ENCODE measurements at places on chromosomes 7 and 10.

GRCh38 chr10:99431190-99431760, 851 bp upstream of the GOT1 start:
- peak; percentile 6 for DNase-seq

DNA sequence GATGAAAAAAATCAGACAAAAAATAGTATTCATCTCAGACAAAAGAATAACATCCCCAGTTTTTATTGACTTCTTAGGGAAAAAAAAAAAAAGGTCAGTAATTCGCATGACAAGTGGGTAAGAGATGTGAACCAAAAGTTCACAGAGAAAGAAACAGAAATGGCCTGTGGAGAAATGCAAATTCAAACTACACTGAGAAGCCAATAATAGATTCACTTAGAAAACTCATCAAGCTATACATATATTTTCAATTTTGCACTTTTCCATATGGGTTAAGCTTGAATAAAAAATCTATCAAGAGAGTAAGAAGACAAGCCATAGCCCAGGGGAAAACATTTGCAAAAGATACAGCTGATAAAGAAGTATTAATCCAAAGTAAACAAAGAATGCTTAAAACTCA, 28.0 kb downstream of the HERC4 start:
- no peak for DNase-seq

- DNase-seq, result no peak
Measured at GRCh38 chr10:12221323-12222298, 25.6 kb downstream of the CDC123 start.

DNA sequence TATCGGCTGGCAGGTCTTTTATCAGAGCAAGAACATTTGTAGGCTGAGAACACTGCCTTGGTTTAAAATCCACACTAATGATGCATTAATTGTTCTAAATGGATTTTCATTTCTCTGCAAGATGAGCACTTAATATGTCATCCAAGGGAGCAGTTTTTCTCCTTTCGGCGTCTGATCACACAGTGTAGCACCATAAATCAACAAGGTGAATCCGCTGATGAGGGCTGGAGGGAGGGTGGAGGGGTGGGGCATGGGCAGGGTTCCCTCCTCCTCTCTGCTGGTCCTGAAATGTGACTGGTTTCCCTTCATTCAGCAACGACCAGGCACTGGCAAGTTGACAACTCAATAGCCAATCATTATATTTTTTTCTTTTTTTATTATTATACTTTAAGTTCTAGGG, 45.6 kb downstream of the ADAM12 start:
- DNase-seq, result no peak

DNA sequence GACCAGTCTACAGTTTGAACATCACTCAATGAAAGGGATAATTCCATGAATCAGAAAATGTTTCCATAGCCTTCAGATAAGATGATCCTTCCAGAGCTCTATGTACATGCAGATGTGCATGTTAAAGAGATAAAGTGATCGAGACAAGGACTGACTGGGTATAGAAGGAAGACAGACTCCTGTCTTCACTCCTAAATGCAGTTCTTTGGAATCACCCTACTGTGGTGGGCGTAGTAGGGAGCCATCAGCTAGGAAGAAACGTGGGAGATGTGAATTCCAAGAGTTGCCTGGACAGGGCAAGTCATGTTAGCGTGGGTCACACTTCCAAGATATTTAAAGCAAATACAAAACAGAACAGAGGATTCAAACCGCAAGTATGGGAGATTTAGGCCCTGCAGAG, 23.9 kb downstream of the LOXL4 start:
- DNase-seq, result no peak

DNA sequence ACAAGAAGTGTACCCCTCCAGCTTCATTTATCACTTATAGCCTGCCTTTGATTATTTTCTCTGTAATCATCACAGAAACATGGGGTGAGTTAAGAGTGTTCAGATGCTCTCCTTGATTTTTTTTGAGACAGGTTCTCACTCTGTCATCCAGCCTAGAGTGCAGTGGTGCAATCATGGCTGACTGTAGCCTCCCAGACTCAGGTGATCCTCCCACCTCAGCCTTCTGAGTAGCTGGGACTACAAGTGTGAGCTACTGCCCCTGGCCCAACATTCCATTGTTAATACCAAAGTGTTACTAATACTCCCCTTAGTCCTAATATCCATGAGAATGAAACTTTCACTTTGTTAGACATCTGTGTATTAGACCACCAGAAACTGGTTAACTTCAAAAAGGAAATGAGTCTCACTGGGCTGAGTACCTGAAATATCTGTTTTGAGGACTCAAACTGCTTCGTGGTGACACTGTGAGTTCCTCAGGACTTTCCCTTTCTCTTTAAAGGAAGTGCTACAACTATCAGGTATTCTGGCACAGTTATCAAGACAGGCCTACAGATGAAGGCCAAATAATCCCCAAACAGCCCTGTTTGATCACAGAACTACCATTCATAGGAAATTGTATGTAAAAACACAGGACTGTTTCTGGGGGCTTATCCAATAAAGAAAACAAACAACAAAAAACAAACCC, 20.5 kb upstream of the CFAP70 start:
- no peak for DNase-seq

DNA sequence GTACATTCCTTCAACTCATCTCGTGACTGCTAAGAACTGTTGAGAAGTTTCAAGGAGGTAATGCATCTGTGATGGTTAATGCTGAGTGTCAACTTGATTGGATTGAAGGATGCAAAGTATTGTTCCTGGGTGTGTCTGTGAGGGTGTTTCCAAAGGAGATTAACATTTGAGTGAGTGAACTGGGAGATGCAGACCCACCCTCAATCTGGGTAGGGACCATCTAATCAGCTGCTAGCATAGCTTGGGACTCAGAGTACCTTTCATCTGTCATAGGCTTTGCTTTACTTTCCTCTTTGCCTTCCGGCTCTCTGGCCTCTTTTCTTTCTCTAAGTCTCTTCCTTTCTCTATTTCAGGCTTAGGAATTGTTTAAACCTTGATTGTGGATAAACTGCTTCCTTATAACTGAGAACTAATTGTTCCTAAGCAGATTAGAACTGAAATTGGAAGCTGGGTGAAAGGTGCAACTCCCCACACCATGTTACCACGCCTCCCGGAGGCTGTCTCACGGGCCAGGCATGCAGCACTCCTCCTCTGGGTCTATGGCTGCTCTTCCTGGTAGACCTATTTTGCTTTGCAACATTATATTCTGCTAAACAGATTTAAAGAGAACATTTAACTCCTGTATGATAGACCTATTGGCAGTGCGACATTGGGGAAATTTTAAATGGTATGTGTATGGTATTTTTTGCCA, 298.2 kb downstream of the CCSER2 start:
- DNase-seq, result no peak

DNA sequence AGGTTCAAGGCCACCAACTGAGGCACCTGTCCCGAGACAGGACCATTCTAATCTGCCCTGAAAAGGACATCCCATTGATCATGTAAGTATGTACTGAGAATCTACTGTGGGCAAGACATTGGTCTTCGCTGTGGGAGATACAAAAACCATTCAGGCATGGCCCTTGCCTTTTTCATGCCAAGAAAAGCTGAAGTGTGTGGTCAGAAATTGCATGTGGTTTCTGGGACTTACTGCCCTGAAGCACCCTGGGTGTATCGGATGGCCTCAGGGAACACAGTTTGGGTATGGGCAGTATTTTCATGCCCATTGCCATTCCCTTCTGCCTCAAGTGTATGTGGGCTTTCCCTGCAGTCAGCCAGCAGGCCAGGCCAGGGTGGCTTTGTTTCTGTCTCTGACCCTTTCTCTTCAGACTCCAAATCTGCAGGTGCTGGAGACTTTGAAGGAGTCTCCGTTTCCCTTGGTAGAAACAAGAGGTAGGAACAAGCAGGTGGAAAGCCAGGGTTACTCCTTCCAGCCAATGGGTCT, 285.7 kb downstream of the ZEB1 start:
- no peak for DNase-seq

DNA sequence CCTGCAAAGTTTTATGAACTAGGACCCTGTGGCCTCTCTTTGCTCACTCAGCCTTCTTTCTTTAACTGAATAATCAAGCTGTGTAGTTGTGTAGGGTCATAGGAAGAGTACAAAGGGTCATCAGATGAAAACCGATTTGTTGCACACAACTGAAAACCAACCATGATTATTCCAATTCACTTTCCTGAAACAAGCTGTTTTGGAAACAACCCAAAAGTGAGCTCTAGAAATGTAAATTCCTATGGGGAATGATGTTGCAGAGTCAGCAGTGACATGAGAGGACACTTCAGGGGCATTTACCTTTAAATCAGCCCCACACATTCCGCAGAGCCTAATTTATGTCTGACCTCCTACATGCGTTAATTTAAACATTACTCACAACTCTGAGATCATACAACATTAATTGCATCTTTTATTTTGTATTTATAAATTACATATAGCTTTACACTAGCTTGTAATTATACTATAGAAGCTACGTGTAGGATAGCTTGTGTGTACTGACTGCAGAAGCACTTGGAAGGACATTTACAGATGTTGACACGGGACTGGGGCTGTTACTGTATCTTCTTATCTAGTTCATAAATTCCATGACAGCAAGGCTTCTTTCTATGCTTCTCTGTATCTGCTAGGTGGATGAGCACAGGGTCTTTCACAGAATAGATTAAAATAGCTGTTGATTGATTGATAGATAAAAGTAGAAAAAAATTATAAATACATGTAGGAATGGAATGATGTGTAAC, 139.9 kb upstream of the AKR1E2 start:
- DNase-seq, result no peak

- DNase-seq, result no peak
Measured at GRCh38 chr10:131866673-131867072, 34.1 kb upstream of the PPP2R2D start.

DNA sequence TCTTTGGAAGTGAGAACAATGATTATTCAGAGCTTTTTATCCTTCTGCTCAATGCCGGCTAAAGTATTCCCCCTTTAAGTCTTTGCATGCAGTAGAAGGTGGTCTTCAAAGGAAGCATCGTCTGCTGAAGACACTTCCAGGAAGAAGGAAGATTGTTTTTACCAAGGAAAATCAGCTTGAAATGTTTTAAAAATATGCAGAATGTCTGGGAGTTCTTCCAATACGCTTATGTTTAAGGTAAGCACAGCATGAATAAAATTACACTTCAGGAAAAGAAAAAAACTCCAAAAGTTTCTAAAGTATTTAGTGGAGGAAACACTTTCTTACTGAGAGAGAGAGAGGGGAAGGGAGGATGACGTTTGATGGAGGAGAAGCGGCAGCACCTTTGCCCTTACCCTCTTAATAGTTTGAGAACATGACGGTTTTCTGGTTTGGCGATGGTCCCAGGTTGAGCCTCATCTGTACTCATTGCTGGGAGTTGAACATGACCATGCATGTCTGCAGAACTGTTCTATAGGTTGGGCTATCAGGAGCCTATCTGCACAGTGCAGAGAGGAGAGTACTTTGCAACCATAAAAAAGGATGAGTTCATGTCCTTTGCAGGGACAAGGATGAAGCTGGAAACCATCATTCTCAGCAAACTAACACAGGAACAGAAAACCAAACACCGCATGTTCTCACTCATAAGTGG, 338.1 kb downstream of the ACTR3B start:
- DNase-seq, result no peak

DNA sequence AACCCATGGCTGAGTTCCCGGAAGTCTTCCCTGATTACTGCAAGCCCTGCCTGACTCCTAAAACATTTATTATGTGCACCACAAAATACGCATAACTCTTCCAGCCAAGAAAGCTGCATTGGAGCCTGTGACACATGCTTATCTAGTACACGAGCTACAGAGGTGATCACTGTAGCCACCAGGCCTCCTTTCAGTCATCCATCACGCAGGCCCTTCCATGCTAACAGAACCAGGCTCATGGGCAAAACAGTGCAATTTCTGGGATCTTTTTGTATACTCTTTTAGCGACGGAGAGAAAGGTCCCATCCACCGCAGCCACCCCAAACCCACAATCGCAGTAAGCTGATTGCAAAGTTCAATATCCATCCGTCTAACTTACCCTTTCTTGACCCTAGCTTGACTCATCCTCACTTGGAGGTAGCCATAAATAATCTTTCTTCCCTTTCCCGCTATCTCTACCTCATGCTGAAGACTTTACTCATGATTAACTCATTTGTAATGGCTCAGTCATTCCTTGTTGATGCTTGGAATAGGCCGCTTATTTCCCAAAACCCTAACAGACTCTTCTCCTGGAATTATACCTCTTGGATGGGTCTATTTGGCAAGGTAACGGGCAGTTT, 1203.5 kb downstream of the TYW1 start:
- no peak for DNase-seq

All from stimulated activated CD4-positive, alpha-beta T cell treated with anti-CD3 and anti-CD28 coated beads, Interleukin-1b, Interleukin-23, amount 100 ng/mL, for 48 hours (primary cell).